ENCODE measurements at places on chromosomes 4 and X. TPM values are rescaled to one million over a fixed set of nuclear protein-coding genes. Genes with fewer than 3 reads are reported as not detected.

DNA sequence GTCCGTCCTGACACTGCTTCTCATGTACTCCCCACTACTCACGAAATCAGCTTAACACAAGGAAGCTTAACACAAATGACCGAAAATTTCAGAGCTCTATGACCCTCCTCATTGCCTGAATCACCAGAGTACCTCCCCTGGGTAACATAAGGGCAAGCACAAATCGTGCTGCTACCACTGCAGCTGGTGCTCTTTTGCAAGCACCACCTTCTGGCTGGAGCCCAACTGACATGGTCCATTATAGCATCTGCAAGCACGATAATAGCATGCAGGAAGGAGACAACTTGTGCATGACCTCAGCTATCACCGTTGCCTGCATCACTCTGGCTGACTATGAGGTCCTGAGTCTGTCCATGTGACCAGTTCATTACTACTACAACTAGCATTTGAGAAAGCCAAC, 308.0 kb downstream of the TEX13C start:
- no peak for DNase-seq

GRCh38 chrX:122094611-122095010, 1047.2 kb downstream of the GLUD2 start:
- DNase-seq, result no peak

DNA sequence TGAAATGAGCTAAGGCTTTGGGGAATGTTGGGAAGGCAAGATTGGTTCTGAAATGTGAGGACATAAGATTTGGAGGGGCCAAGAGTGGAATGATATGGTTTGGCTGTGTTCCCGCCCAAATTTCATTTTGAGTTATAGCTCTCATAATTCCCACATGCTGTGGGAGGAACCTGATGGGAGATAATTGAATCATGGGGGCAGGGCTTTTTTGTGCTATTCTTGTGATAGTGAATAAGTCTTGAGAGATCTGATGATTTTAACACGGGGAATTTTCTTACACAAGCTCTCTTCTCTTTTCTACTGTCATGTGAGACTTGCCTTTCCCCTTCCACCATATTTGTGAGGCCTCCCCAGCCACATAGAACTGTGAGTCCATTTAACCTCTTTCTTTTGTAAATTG, 157.6 kb upstream of the C1QTNF7 start:
- no peak for DNase-seq

MAGEB17 gene
- not detected for total RNA-seq

PRSS12 gene
- total RNA-seq, result 1.6 TPM

GRCh38 chr4:2842687-2843262, 869 bp upstream of the ADD1 start:
- no peak for DNase-seq

DNA sequence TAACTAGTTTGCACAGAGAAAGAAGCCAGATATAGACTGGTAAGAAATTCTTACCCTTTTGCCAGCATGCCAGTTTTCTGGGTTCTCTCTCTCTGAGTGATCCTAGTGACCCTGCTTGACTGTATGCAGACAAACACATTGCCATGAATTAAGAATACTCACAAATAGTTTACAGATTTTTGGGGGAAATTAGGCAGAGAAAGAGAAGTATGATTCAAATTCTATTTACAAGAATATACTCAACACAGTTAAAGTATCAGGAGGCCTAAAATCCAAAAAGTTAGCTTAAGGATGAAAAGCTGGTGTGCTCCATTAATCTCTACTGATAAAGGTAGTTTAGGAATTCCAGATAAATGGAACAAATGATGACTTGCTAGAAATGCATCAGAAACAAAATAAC, 18.4 kb downstream of the MOB1B start:
- DNase-seq, result no peak

- no peak for DNase-seq
Observed at GRCh38 chr4:87211249-87211952, 9.0 kb downstream of the KLHL8 start.

DNA sequence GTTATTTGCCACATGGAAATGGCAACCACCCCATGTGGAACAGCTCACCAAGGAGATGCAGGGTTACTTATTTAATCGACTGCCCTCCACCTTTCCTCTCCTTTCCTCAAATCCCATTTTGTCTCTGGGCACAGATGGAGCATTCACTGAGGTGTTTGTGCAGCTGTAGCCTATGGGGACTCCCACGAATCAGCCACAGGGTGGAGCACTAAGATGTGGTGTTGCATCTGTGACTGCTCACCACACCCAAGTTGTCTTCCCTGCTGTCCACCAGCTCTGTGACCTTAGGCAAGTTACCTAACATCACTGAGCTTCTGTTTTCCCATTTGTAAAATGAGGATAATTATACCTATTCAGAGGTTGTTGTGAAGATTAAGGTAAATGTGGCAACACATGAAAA, 252.4 kb upstream of the CPEB2 start:
- no peak for DNase-seq

SYAP1 gene
- 23.4 TPM for total RNA-seq

P2RY8 gene
- not detected for total RNA-seq

GRCh38 chr4:122705009-122705408, 27.5 kb upstream of the BBS12 start:
- DNase-seq, result no peak

GRCh38 chr4:6124386-6125102, 75.8 kb downstream of the JAKMIP1 start:
- no peak for DNase-seq

DNA sequence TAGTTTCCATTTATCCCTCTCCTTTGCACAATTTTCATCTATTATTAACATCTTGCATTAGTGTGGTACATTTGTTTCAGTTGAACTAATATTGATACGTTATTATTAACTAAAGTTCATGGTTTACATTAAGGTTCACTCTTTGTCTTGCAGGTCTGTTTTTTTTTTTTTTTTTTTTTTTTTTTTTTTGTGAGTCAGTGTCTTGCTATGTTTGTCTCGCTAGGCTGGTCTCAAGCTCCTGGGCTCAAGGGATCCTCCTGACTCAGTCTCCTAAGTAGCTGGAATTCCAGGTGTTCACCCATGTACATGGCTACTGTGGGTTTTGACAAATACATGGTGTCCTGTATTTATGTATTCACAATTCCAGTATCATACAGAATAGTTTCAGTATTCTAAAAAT, 6.8 kb downstream of the TBC1D19 start:
- peak; percentile 95 for DNase-seq

DNA sequence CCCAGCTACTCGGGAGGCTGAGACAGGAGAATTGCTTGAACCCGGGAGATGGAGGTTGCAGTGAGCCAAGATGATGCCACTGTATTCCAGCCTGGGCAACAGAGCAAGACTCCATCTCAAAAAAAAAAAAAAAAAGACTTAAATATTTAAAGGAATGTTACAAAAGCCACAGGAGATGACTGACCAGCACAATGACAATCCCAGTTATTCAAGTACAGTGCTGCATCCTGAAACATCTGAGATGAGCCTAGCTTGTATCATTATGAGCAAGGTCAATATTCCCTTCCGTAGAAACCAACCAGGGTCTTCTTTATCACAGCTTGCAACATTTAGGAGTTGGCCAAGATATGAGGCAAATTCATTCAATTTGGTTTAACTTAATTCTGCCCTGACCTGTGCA, 38.6 kb downstream of the LNX1 start:
- DNase-seq, result no peak

EVC gene
- total RNA-seq, result 41.4 TPM

GRCh38 chr4:4502694-4503311, 39.0 kb downstream of the STX18 start:
- no peak for DNase-seq

- DNase-seq, result no peak
Observed at GRCh38 chr4:6951880-6952381, 42.3 kb downstream of the TBC1D14 start.

TMEM31 gene
- total RNA-seq, result not detected

SRPX gene
- total RNA-seq, result 20.6 TPM

DNA sequence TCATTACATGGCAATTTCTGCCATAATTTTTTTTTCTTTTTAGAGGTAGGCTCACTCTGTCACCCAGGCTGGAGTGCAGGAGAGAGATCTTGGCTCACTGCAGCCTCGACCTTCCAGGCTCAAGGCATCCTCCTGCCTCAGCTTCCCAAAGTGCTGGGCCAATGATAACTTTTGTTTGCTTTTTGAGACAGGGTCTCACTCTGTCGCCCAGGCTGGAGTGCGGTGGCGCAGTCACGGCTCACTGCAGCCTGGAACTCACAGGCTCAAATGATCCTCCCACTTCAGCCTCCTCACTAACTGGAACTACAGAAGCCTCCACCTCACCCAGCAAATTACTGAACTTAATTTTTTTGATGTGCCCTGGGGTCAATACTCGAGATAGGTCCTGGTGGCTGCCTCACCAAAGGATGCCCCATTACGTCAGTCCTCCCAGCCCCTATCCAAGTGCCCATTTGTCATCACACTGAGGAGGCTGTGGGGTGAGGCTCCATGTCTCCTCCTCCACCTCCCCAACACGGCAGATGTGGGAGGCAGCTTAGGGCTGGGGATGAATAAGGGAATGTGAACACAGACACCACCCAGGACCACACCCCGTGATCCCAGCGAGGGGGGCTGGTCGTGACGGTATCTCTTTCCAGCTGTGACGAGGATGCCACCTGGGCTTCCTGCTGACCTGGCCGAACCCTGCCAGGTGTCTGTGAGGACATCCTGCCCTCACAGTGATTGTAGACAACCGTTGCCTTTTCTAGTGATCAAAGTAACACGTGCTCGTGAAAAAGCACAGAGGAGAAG, 12.4 kb upstream of the NKX1-1 start:
- DNase-seq, result no peak

FATE1 gene
- total RNA-seq, result not detected

ABCG2 gene
- 0.21 TPM for total RNA-seq

DNA sequence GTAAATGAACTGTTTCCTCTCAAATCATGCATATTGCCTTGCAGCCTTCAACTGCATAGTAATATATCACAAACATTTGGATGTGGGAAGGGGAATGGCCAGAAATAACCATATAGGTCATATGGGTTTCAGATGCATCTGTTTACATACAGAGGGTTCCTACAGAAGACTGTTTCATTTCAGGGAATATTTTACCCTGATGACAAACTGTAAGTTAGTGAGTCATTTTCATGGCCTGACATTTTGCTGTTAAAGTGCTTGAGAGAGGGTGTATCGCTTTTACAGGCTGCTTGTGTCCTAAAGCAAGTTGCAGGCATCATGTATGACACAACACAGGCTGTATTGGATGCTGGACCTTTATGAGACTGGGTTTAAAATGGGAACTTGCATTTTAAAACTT, 25.5 kb upstream of the AMOT start:
- DNase-seq, result no peak

DNA sequence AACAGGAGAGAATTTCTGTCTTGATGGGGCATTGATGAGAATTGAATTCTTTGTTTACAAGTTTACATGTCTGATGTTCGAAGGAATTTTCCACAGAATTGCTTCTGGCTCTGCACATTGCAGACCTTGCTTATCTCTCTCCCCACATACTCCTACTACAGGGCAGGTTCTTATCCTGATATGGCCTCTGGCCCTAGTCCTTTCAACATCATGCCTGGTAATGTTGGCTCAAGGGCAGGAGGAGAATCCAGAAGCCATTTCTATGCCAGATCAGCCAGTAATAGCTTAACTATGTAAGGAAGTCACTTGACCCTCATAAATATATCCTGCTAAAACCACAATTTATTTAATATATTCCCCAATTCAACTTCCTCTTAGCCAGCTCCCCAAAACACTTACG, 24.3 kb upstream of the TSPAN5 start:
- no peak for DNase-seq

ZNF280C gene
- total RNA-seq, result 5.3 TPM

DNA sequence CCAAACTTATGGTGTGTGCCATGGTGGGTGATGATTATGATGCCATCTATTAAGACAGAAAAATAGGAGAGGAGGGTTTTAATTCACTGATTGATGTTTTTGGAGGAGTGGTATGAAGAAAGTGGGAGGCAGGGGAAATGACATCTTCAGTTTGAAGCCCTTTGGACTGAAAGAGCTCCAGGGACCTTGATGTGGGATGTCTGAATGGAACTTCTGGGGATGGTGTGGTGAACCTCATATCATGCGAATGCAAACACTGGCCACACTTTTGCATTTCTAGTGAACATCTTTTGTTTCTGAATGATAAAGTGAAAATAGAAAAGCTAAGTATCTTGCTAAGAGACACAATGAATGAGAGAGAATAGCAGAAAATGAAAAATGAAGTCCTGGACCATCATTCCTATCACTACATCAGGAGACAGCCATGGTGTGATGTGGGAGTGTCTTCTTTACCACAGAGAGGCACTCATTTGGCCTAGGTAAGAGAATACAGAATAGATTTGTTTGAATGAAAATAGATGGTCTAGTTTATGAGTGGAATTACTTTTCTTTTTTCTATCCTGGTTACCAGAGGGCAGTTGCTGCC, 123.5 kb downstream of the ZNF827 start:
- DNase-seq, result no peak

DNA sequence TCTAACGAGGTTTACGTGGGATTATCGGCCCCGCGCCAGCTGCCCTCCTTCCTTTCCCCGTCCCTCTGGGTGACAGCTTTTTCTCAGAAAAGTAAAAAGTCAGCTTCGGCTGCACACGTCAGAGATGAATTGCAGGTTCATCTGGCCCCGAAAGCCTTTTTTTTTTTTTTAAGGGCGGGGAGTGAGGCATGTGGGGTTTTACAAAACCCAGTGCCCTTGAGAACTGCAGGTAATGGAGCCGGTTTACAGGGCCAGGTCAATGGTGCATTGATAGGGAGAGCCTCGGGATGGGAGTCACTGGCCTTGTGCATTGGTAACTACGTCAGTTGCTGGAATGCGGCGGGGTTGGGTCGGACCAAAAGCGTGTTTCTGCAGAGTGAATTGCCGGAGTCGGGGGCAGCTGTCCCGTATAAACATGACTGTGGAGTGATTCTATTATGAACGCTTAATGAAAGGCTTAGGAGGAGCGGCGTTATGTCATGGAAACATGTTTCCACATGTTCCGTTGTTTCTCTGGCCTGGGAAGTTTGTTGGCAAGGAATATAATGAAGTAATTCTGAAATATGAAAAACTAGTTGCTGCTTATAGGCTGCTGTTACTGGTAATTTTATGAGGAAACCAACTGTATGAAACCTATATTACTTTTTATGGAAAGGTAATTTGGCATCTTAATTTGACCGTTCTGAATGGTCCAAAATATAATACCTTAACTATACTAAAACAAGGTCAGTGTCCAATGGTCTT, 1.1 kb downstream of the HSPA4L start:
- DNase-seq, result no peak

- no peak for DNase-seq
Observed at GRCh38 chr4:36785973-36786372, 458.6 kb upstream of the NWD2 start.

Measured in kidney epithelial cell (primary cell).